ENCODE measurements at places on chromosomes 5 and 9. TPM values are rescaled to one million over a fixed set of nuclear protein-coding genes. Genes with fewer than 3 reads are reported as not detected.

Gene MARVELD2
- total RNA-seq, result 0.13 TPM

Gene PLAC8L1
- not detected for total RNA-seq

Gene SPINK4
- total RNA-seq, result not detected

Gene C9
- not detected for total RNA-seq

Gene NME5
- total RNA-seq, result not detected

Gene PCDHB6
- total RNA-seq, result 0.29 TPM

Gene UBE2QL1
- total RNA-seq, result not detected

Gene PIP5K1B
- not detected for total RNA-seq

Gene ORM2
- not detected for total RNA-seq

Gene FGF1
- total RNA-seq, result 15.5 TPM

Gene PRUNE2
- total RNA-seq, result 2.2 TPM

Gene C6
- not detected for total RNA-seq

Gene ZNF367
- 45.4 TPM for total RNA-seq

Gene SPATA6L
- total RNA-seq, result not detected

Gene TARS1
- total RNA-seq, result 163 TPM

Gene SMIM33
- not detected for total RNA-seq

Gene CMYA5
- 0.06 TPM for total RNA-seq

Gene SNCAIP
- not detected for total RNA-seq

Gene CSNK1G3
- total RNA-seq, result 75.1 TPM

Gene WDR31
- 2.0 TPM for total RNA-seq

Gene GPX8
- total RNA-seq, result 136 TPM

Gene ANKRD18A
- not detected for total RNA-seq

Gene CRAT
- total RNA-seq, result 8.9 TPM

Gene PCDHA9
- total RNA-seq, result under 0.01 TPM

Gene FAXDC2
- total RNA-seq, result not detected

Gene NKD2
- total RNA-seq, result 0.37 TPM

Gene IL13
- total RNA-seq, result not detected

Gene CD274
- total RNA-seq, result 6.2 TPM

Gene QRFP
- total RNA-seq, result not detected

Gene EIF4EBP3
- not detected for total RNA-seq

Gene CNTNAP3
- not detected for total RNA-seq

Gene STOM
- 200 TPM for total RNA-seq

Gene LCP2
- 0.03 TPM for total RNA-seq

Gene PHYHD1
- not detected for total RNA-seq

Gene PCSK1
- total RNA-seq, result not detected

Gene FSD1L
- 2.2 TPM for total RNA-seq

Gene HAVCR1
- not detected for total RNA-seq

Gene TXNDC8
- not detected for total RNA-seq

Gene GLDC
- total RNA-seq, result not detected

Gene TSSK1B
- total RNA-seq, result 0.13 TPM

Gene ABO
- total RNA-seq, result not detected

Gene PCDHAC2
- not detected for total RNA-seq

Gene MAST4
- 2.3 TPM for total RNA-seq

Measured in SJSA1 (cell line).